Frontal cortex (tissue), 4 donors: ENCODE measurements at places on chromosomes 3 and 15.

- no peak for DNase-seq
Measured at GRCh38 chr15:55784286-55784685, 41.3 kb upstream of the PRTG start.

GRCh38 chr3:43231276-43232000, 54.9 kb upstream of the SNRK start:
- DNase-seq: no peak

DNA sequence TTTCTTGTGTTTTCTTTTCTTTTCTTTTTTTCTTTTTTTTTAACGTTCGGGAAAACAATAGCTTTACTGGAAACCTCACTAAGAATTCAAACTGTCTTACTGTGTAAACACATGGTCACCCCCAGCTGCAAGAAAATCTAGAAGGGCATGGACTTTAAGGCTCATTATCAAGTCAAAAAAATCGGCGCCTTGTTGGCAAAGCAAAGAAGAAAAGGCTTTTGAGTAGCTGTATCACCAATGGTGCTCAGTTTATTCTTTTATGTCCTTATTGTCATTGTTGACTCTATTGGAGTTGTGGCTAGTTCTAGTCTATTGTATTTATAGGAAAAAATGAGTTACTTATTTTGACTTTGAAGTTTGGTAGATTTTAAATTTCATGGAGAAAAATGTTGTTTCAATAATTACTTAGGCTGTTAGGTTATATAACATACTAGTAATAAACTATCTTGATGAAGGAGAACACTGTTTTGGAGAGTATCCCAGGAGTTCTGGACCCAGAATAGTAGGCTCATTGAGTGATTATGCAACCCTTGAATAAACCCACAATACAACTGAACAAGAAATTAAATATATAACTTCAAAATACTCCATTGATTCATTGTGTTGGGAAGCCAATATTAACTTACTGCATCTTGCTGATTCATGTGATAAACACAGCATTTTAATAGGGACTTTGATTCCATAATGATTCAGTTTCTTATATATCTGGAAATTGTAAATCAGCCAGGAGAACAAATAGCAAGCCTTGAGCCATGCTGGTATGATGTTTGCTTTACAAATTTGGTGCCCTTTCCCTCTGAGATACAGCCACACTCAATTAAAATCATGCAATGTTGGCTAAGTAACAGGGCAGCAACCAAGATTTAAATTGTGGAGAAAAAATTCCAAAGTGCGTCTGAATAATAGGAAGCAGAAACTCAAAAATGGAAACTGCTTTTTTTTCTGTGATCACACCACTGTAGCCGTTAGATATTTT, 27.8 kb upstream of the GOLIM4 start:
- DNase-seq: peak; percentile 27

DNA sequence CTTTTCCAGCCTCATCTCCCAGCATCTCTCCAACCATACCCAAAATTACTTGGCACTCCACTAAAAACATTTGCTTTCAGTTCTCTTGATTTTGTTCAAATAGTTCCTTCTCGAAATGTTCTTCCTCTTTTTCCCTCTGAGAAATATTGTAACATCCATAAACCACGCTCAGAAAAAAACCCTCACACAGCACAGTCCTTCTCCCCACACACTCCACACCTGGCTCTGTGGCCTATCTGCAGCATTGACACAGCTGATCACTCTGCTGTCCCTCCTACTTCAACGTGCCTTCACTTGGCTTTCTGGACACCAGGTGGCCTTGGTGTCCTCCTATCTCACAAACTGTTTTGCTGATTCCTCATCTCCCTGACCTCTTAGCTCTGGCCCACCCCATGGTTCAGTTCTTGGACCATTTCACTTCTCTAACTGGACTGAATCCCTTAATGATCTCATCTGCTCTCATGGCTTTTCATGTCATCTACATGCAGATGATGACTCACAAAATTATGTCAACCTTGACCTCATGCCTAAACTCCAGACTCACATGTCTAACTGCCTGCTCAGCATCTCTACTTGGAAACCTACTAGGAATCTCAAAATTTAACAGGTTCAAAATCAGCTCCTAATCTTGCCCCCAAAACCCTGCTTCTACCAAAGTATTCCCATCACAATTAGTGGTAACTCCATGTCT, 93.3 kb downstream of the TRIM42 start:
- DNase-seq: no peak

DNA sequence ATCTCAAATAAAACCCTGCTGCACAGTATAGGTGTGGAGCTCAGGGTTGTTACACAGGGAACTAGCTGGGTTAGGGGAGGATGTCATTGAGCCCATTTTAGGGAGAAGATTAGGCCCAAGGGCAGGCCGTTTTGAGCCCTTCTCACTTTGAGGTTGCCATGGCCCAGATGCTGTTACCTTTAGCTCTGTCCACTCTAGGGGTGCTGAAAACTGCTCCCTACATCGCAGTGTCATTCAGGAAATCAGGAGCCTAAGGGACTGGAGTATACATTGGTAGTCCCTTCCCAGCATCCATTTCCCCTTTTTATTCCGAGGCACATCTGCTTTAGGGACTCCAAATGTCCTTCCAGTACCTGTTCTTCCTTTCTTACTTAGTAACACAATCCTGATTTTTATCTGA, 79.0 kb upstream of the SELENOK start:
- no peak for DNase-seq
